ENCODE measurements at places on chromosomes 11 and 22.
A peak's percentile ranks its signal among the peaks of the same experiment; 100 is the strongest.

GRCh38 chr11:127061947-127062346, 61.4 kb upstream of the KIRREL3 start:
- DNase-seq = no peak

GRCh38 chr22:25774575-25775026, 32.6 kb downstream of the MYO18B start:
- DNase-seq = no peak

GRCh38 chr11:102545701-102546100, 15.2 kb upstream of the MMP7 start:
- DNase-seq = no peak

DNA sequence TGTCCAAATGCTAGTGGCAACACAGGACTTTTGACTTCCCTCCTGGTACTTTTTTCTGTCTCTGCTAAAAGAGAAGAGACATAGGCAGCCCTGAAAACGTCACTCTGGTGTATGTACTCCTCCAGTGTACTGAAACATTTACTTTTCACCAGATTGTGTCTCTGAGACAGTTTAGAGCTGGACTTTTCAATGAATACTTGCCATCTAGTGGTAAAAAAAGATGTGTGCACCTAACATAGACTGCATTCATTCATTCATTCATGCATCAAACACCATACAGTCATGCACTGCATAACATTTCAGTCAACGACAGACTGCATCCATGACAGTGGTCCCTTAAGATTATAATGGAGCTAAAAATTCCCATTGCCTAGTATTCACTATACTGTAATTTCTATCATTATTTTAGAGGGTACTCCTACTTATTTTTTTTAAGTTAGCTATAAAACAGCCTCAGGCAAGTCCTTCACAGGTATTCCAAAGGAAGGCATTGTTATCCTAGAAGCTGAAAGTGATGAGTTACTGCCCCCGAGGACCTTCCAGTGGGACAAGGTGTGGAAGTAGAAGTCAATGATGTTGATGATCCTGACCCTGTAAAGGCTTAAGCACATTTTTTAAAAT, 186.2 kb downstream of the SPON1 start:
- DNase-seq = no peak

GRCh38 chr11:87974797-87975196, 200.4 kb downstream of the RAB38 start:
- no peak for DNase-seq

DNA sequence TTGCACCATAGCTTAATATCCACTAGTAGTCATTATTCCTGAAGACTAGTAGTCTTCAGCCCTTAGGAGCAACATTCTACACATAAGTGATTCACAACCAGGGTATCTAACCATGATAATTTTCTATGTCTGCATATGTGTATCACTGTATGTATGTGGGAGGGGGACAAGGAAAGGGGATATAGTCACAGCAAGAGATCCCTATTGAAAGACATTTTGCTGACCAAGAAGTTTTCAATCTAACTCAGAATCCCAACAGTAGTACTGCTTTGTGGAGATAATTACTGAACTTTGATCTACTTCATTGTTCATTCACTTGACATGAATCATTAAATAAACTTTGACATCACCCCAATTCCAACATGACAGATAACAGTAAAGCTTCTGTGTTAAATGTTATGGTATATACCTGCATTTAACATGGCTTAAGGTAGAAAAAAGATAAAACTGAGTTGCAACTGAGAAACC, 10.3 kb downstream of the PIK3C2A start:
- DNase-seq = no peak

GRCh38 chr11:44568658-44569473, 3.4 kb downstream of the CD82 start:
- DNase-seq = no peak

- DNase-seq = no peak
These were observed 11.7 kb upstream of the LRRC10B start for GRCh38 chr11:61496602-61497400.

- DNase-seq = no peak
These were observed 24.0 kb upstream of the P2RY2 start for GRCh38 chr11:73194034-73194507.

DNA sequence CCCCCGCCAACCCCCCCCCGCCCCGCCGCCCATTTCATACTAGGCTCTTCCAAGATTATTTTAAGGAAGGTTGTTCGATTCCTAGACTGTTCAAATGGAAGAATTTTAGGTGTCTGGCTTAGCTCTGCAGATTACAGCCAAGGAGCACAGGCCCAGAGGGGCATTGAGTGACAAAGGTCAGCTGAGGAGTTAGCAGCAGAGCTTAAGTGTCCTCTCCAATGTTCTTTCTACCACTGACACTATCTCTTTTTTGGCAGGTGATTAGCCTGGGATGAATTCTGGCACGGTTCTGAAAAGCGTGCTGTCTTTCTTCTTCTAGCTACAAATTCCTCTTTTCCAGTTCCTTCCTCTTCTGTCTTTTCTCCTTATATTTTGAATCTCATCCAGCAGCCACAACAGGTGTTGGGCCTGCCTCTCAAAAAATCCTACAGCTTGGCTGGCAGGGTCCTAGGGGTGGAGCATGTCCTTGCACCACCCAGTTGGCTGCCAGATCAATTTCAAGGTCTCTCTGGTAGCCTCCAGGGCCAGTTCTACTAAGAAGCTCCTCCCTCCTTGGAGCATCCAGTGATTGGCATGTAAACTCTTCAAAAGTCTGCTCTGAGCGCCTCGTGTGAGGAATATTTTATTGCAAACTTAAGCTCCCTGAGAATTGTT, 23.0 kb downstream of the KCNE3 start:
- no peak for DNase-seq

- no peak for DNase-seq
These were observed 3.7 kb downstream of the NPTXR start for GRCh38 chr22:38840129-38840528.

GRCh38 chr11:89421718-89422117, 69.5 kb downstream of the NOX4 start:
- DNase-seq = no peak

GRCh38 chr11:44988111-44988510, 37.4 kb upstream of the TP53I11 start:
- no peak for DNase-seq

DNA sequence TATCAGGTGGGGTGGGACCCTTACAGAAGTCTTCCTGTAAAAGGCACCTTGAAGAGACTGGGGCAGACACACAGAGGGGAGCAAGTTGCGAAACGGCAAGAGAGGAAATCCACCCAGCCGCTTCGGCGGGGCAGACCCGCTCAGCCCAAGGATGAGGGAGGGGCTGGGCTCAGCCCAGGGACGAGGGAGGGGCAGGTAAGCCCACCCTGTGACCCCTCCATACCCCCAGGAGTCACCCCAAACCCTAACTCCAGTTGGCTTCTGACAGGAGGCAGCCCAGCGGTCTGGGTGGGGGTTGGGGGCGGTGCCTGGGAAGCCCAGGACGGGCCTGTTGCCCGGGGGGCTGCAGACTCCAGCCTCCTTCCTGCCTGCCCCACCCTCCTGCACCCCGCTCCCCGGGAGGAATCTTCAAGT, 965 bp downstream of the OSBPL5 start:
- DNase-seq = no peak

DNA sequence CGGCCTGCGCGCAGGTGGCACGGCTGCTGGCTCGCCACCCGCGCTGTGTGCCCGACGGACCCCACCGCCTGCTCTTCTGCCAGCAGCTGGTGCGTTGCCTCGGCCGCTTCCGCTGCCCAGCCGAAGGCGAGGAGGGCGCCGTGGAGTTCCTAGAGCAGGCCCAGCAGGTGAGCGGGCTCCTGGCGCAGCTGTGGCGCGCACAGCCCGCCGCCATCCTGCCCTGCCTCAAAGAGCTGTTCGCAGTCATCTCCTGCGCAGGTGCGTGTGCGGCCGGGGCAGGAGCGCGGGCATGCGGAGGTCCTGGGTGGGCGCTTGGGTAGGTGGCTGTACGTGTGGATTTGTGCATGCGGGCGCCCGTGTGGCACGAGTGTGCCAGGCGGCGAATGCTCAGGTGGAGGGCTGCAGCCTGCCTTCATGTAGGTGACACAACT, 8.0 kb downstream of the USP35 start:
- DNase-seq = no peak

- DNase-seq = peak; percentile 99
These were observed 354.4 kb downstream of the SOX6 start for GRCh38 chr11:16001899-16002426.

- DNase-seq = no peak
These were observed 15.8 kb downstream of the SHANK3 start for GRCh38 chr22:50688448-50688847.

DNA sequence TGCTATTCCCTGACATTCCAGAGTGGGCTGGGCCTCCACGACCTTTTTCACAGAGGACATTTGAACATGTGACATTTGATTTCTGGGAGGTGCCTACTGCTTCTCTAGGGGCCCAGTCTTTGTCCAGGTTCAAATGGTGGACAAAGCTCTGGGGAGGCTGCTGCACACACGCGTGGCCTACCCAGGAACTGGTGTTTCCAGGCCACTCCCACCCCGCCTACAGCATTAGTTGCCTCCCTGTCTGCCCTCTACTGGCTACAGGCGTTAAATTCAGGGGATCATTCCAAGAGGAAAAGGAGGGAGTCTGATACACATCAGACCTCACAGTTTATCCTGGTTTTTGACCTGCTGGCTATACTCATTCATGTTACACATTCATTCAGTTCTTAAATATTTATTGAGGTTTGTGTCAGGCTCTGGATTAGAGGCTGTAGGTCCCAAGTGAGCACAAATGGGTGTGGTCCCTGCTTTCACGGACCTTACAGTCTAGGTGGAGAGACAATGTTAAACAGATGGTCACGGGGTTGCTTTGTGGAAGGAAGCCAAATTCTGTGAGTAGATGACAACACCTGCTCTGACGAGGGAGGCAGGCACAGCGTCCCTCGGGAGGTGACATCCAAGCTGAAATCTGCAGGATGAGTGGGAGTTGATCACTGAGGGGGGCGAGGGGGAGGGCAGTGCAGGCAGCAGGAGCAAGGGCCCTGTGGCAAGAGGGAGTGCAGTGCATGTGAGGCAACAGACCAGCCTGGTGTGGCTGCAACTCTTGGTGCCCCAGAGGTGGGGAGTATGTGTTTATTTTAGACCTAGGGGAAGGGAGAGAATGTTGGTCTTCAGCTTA, 11.8 kb downstream of the TUB start:
- DNase-seq = peak; percentile 37

GRCh38 chr22:45752036-45752435, 80.4 kb downstream of the ATXN10 start:
- no peak for DNase-seq

DNA sequence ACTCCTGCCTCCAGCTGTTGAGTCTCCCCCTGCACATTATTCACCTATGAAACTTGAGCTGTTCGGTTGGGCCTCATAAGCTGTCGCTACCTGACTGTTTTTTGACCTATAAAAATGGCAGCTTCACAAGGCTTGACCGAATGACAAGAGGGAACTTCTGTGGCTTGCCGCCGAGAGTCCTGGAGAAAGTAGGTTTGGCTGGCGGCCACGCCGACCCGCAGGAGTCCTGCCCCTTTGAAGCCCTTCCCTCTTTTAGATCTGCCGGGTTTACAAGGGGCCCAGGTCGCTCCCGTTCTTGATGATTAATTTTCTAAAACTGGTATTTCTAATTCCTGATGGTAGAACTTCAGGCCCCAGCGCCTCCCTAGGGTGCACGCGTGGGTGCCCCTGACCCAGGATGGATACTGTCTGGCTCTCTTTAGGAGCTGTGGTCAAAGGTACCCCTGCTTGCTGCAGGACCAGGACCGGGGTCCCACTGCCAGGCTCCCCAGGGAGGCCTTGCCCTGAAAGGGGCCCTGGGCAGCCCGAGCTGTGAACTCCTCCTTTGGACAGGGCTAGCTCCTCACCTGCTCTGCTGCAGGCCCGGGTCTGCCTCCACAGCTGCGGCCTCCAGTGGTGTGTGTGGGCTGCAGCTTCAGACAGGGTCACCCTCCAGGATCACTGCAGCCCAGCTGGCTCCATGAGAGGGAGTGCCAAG, 171.8 kb downstream of the CTTN start:
- no peak for DNase-seq

GRCh38 chr22:22951035-22951434, 63.4 kb downstream of the IGLL5 start:
- DNase-seq = no peak

DNA sequence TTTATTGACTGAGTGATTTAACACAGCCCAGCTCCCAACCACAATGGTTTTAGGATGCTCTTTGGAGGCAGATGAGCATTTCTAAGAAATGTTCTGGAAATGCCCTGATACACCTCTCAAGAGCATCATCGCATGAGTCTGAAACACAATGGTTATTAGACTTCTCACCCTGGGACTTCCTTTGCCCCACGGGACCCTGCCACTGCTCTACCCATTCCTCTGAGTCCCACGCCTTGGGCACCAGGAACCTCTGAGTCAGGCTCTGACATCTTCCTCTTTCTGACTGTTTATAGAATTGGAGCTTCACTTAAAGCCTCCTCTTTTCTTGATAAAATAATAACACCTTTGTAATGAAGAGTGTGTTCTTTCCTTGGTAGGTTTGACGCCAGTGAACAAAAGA, 85.6 kb upstream of the PARVA start:
- DNase-seq = no peak

- no peak for DNase-seq
These were observed 1.3 kb downstream of the HIRA start for GRCh38 chr22:19429950-19430889.

- no peak for DNase-seq
These were observed 10.7 kb downstream of the SMIM38 start for GRCh38 chr11:69166218-69167115.

DNA sequence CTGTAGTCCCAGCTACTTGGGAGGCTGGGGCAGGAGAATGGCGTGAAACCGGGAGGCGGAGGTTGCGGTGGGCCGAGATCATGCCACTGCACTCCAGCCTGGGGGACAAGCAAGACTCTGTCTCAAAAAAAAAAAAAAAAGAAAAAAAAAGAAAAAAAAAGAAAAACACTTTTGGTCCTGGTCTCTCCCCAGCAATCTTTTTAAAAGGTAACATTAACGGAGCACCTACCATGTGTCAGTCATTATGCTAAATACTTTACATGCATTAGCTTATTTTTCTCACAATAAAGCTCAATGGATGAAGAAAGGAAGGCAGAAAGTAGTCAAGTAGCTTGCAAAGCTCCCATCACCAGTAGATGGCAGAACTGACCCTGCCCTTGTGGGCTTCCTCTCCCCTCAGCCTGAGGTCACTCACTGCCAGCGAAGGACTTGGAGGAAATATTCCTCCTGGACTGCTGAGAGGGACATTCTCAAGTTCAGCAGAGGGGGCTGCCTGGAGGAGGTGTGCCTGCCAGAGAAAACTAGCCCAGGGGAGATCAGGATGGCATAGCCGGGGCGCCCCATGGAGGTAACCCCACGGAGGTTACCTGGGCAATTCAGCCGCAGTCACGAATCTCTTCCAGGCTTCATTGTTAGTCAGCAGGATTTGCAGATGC, 15.5 kb downstream of the APOL3 start:
- peak; percentile 6 for DNase-seq

GRCh38 chr11:36288442-36289225, 590 bp downstream of the COMMD9 start:
- no peak for DNase-seq

DNA sequence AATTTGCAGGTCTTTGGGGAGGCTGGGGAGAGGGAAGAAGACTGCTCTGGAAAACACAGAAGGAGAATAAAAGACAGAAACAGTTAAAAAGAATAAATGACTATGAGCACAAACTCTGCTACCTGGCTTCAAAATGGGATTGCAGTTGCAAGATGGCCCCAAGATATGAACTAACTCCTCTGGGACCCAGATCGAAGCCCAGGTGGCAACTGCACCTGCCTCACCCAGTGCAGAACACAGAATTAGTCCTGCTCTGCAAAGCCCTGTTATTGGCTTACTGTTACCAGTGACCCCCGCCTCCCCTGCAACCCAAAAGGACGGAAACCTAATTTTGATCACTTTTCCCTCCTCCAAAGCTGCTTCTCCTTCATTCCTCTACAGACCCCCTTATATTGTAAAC, 35.9 kb upstream of the POU2AF1 start:
- DNase-seq = no peak

Data from NCI-H748 treated with DMSO at 0.1 percent for 48 hours (cell line).